ENCODE measurements at places on chromosomes 2 and 18.
A peak's percentile ranks its signal among the peaks of the same experiment; 100 is the strongest.

GRCh38 chr2:186098821-186099220 is 360.2 kb downstream of the FSIP2 start:
- DNase-seq, result no peak

GRCh38 chr2:239910404-239910803 is 114.7 kb downstream of the NDUFA10 start:
- DNase-seq, result no peak

GRCh38 chr18:36522509-36522908 is 225.0 kb downstream of the FHOD3 start:
- no peak for DNase-seq

DNA sequence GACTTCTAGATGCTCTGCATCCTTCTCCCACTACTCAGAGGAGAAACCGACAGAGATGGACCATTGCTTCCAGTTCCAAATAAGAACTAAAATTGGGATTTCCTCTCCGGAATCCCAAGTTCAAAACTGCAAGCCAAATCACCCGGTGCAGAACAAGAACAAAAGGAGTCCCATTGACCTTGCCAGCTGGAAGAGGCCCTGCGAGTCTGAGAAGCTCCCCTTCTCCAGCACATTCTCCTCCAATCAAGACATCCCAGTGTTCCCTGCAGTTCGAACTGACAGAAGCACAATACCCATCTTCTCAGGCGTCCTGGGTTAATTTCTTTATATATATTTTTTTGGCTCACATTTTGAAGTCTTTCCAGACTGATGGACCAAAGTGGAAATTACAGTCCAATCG is 195.3 kb upstream of the MEIS1 start:
- DNase-seq, result no peak

DNA sequence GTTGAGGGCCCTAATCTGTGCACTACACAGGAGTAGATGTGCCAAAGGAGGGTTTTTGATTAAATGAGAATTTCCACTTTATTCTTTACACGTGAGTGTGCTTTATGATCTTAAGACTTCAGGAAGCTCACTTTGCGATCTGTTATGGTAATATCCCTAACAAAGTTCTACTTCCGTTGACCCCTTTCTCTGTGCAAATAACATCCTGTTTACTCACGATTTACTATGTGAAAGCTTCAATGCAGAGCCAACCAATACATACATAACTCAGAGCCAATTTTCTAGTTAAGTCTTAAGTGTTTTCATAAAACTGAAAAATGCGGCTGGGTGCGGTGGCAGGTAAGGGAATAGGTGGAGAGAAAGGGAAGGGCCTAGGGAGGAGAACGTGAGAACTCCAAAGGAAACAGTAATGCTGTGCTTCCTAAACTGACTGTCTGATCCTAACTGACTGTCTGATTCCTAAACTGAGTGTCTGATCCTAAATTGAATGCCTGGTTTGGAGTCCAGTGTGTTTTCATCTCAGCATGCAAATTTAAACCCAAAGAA is 87.6 kb downstream of the PLCL1 start:
- no peak for DNase-seq

DNA sequence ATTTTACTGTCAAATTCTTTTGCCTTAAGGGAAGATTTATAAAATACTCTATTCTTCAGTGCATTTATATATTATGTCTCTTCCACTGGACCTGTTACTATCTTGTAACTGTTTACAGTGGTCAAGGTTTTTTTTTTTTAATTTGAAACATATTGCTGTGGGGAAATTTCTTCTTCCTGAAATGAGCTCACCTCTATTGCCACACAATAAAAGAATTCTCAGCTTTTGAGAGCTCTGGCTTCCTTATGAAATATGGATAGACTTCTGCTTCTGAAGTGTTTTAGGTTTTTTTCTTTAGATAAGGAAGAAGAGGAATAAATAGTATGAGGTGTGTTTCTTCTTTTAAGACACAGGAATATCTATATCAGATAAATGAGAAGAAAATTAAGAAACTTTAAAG is 7.7 kb downstream of the VRK2 start:
- DNase-seq, result no peak

DNA sequence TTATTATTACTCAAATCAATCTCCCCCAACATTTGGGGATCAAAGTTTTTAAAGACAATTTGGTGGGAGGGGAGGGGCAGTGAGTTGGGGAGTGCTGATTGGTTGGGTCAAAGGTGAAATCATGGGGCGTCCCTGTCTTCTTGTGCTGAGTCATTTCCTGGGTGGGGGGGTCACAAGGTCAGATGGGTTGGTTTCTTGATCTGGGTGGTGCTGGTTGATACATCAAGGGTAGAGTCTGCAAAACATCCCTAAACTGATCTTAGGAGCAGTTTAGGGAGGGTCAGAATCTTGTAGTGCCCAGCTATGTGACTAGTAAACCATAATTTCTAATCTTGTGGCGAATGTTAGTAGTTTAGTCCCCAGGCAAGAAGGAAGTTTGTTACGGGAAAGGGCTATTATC is 67.4 kb downstream of the MOGAT1 start:
- DNase-seq, result no peak

DNA sequence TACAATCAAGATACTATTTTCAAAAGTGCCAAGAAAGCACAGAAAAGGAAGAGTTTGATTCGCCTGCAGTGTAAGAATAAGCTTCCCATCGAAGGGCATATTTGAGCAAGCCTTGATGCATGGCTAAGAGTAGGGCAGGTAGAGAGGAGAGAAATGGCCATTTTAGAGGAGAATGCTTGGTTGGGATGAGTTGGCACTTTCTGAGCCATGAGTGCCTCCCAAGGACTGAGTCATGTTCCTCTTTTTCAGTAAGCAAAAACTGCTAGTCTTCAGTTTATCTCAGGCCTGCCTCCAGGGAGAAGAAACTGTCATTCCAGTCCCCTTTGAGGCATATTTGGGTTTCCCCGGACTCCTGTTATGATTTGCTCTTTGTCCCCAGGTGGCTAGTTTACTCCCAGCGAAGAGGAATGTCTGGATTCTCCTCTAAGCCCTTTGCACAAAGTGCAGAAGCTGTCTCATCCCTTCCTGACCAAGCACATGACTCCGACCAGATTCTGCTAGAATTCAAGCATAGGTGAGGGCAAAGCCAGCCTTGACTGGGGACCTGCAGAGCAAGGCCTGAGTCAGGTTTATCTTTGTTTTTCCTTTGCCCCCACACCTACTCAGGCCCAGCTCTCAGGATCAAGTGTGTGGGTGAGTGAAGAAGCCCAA is 115.2 kb downstream of the TTC32 start:
- no peak for DNase-seq

DNA sequence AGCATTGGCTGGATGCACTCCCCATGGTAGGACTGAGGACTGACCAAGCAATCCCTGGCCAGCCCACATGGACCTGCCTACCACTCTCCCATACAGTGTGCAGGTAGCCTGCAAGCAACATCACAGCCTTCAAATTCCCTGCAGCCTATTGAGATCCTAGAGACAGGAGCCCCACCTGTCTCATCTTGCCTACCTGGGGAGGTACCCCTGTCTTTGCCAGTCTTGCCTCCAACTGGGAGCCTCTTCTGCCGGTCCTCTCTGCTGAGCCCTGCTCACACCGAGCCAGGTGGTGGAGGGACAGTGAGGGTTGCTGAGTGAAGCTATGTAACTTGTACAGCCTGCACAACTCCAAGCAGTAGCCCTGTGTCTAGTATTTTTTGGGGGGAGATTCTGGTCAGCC is 29.9 kb downstream of the TTC32 start:
- DNase-seq, result no peak

DNA sequence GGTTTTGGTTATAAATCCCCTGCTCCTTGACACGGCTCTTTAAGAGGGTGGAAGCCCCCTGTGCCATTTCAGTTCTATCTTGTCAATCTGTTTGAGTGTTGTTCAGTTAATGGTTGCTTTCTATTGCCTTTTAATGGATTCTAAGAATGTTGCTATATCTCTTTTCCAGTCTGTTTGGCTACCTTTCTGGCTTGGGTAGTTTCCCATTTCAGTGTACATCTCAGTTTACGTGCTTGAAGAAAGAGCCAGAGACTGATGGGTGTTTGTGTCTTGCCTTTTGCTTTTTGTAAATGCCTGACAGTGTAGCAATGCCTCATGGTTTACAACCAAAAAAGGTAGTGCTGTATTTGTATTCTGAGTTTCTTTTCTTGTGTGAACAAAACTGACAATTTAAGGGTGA is 45.3 kb downstream of the SPATS2L start:
- no peak for DNase-seq

DNA sequence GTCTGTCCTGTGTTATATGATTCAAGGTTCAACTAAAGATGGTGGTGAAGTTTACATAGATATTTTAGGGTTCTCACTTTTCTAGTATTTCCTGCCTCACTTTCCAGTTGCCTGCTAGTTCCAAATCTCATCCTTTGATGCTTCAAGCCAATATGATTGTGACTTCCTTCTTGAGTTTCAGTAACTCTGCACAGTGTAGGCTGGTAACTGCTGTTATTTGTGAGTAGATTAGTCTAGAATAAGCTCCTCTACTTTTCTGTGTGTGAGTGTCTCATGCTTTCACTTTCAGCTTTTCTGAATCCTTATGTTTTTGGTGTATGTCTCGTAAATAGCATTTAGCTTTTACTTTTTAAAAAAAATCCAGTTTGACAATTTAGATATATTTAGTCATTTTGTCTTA is 42.6 kb downstream of the GALNT1 start:
- no peak for DNase-seq

DNA sequence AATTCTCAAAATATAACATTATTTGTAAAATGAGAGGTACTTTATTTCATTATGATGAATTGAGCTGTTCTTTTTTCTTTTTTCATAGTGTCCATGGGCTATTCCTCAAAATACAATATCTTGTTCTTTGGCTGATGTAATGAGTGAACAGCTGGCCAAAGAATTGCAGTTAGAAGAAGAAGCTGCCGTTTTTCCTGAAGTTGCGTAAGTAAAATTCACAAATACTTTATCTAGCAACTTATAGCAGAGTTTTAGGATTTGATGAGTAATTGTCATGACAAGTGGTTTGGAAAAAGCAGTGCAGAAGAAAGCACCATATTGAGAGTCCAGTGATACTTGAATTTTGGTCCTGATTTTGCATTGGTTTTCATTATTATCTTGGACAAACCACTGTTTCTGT is 9.8 kb downstream of the RIOK3 start:
- DNase-seq, result no peak

DNA sequence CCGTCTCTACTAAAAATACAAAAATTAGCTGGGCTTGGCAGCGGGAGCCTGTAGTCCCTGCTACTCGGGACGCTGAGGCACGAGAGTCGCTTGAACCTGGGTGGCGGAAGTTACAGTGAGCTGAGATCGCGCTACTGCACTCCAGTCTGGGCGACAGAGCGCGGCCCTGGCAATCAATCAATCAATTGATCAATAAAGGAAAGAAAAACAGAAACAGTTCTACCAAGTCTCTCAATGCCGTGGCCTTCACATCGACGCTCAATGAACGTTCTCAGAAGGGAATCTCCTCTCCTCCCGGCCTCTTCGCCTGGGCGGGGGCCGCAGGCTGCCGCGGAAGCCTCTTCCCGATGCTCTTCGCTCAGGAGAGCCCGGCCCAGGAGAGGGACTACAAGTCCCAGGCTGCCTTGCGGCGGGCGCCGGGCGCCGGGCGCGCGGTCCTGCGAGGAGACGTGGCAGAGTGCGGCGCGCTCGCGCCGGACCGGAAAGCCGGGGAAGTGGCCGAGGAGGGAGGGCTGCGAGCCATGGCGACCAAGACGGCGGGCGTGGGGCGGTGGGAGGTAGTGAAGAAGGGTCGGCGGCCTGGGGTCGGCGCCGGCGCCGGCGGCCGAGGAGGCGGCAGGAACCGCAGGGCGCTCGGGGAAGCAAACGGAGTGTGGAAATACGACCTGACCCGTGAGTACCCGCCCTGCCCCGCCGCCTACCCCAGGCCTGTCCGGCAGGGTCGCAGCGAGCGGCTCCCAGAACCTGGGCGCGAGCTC is at the start of gene TMEM214:
TMEM214 (plus strand) TSS at position 471 of the 758 bp plus-strand sequence; CDS start at position 522, 51 bp downstream.
- peak; percentile 93 for DNase-seq

DNA sequence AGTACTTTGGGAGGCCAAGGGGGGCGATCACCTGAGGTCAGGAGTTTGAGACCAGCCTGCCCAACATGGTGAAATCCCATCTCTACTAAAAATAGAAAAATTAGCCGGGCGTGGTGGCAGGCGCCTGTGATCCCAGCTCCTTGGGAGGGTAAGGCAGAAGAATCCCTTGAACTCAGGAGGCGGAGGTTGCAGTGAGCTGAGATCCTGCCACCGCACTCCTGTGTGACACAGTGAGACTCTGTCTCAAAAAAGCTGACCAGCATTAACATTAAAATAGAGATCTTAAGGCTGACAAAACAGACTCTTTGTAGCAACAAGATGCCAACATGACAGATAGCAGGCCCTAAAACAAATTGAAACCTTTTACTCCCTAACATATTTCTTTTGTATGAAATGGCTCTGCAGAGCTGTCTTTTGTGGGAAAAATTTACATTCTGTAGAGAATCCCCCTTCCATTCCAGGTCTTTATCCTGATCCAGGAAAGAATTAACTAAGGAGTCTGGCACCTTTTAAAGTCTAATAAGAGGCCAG is 213.9 kb downstream of the RAB3GAP1 start:
- no peak for DNase-seq

GRCh38 chr2:2787301-2787907 is 456.3 kb upstream of the MYT1L start:
- DNase-seq, result no peak

DNA sequence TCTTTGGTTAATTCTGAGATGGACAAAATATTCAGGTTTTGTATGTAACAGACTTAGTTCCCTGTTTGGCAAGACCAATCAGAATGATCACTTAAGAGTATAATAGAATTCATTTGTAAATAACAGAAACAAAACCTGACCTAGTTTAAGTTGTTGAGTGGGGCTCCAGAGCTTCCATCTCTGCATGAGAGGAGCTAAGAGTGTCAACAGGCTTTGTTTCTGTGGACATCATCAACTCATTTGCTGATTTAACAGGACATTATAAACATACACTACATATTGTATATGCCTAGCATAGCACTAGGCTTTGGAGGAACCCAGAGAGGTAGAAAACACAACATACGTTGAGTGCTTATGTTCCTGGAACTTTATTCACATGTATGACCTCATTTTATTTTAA is 75.3 kb upstream of the TRIB2 start:
- no peak for DNase-seq

DNA sequence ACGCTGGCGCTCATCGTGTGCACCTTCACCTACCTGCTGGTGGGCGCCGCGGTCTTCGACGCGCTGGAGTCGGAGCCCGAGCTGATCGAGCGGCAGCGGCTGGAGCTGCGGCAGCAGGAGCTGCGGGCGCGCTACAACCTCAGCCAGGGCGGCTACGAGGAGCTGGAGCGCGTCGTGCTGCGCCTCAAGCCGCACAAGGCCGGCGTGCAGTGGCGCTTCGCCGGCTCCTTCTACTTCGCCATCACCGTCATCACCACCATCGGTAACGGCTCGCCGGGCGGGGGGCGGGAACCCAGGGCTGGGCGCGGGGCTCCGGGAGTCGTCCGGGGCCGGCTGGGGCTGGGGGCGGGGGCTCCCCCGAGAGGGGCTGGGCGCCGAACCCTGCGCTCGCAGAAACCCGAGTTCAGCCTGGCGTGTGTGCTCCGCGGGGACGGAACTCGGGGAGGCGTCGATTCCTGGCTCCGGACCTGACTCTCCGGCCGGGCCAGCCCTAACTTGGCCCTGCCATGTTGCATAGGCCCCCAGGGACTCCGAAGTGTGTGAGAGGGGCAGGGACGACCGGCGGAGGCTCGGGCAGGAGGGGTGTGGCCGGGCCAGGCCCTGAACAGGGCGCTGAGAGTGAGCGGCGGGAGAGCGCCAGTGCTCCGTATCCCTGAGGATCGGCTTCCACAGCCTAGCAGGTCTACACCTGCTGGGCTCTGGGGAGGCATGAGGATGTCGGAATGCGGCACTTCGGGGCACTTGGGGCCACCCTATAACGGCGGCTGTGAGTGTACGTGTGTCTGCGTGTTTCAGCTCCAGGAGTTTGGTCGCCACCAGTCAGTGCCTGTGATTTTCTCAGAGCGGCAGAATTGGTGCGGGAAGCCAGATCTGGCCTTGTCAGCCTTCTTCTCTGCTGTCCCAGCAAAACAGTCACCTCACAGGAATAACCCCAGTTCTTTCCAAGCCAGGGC is 651 bp downstream of the KCNK3 start:
- peak; percentile 58 for DNase-seq

Data from HEK293T (cell line).